ENCODE measurements at places on chromosomes 2 and 18. TPM values are rescaled to one million over a fixed set of nuclear protein-coding genes. Genes with fewer than 3 reads are reported as not detected.

The NTSR2 gene
- not detected for total RNA-seq

The MALL gene
- 24.4 TPM for total RNA-seq

The WDR54 gene
- total RNA-seq, result 7.8 TPM

The STK39 gene
- total RNA-seq, result 37.7 TPM

The RNMT gene
- 56.9 TPM for total RNA-seq

The C2orf78 gene
- total RNA-seq, result not detected

The CFAP210 gene
- total RNA-seq, result not detected

The SERPINB3 gene
- 0.16 TPM for total RNA-seq

The ONECUT2 gene
- total RNA-seq, result 0.11 TPM

The SPHKAP gene
- 1.1 TPM for total RNA-seq

The DOK1 gene
- 6.0 TPM for total RNA-seq

The REG1A gene
- total RNA-seq, result not detected

The CKAP2L gene
- 13.5 TPM for total RNA-seq

The ALLC gene
- 0.16 TPM for total RNA-seq

The SPDYA gene
- total RNA-seq, result 7.1 TPM

The ITGAV gene
- 183 TPM for total RNA-seq

The BMP10 gene
- total RNA-seq, result not detected

The FMNL2 gene
- total RNA-seq, result 77.6 TPM

The SP5 gene
- total RNA-seq, result 0.42 TPM

The GBX2 gene
- not detected for total RNA-seq

The ASB1 gene
- total RNA-seq, result 17.1 TPM

The IL36A gene
- not detected for total RNA-seq

The GPR45 gene
- total RNA-seq, result not detected

The TTLL4 gene
- total RNA-seq, result 8.8 TPM

The C2orf74 gene
- total RNA-seq, result 7.2 TPM

The RGPD4 gene
- total RNA-seq, result 0.05 TPM

The IL18R1 gene
- total RNA-seq, result 3.3 TPM

The TUBB8B gene
- total RNA-seq, result not detected

The CREG2 gene
- total RNA-seq, result 0.63 TPM

The MYOM1 gene
- 41.9 TPM for total RNA-seq

The TOGARAM2 gene
- total RNA-seq, result 0.48 TPM

The ANKRD30BL gene
- 0.26 TPM for total RNA-seq

The MAIP1 gene
- 14.4 TPM for total RNA-seq

The ATP6V1B1 gene
- total RNA-seq, result 0.63 TPM

The CPLX4 gene
- total RNA-seq, result not detected

The FAP gene
- 57.7 TPM for total RNA-seq

The ALMS1 gene
- total RNA-seq, result 65.1 TPM

The RHOB gene
- total RNA-seq, result 305 TPM

The ANO7 gene
- total RNA-seq, result 0.58 TPM

The LYPD6B gene
- total RNA-seq, result 15.2 TPM

The NCK2 gene
- total RNA-seq, result 31.5 TPM

The SGO2 gene
- total RNA-seq, result 18.0 TPM

The ANTXR1 gene
- total RNA-seq, result 138 TPM

The TWIST2 gene
- 20.5 TPM for total RNA-seq

The MC2R gene
- not detected for total RNA-seq

The DTNA gene
- total RNA-seq, result 31.7 TPM

The UGT1A6 gene
- total RNA-seq, result 17.6 TPM

Measured in urinary bladder (tissue), 4 donors.